ENCODE measurements at places on chromosomes 6 and 20. TPM values are rescaled to one million over a fixed set of nuclear protein-coding genes. Genes with fewer than 3 reads are reported as not detected.

DNA sequence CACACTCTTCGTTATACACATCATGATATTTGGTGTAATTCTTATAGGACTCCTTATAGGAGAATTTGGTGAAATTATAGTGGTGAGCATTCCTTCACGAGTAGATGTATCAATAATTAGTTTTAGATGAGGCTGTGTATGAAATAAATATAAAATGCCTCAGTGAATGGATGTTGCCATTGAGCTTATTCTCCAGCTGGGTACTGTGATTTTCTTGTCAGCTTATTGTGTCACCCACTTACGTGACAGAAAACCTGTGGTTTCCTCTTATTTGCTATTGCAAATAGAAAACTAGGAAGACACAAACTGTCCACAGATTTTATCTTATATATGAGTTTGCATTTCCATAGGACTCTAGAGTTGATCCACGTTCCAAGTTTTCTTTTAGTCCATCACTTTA lies 439.9 kb upstream of the RNF217 start:
- H3K27ac ChIP-seq: no peak overlapping the region
- no peaks in the 10 kb centered on the region for H3K36me3 ChIP-seq
- no peak for DNase-seq
- no peak overlapping the region for H3K4me3 ChIP-seq
- no peaks in the 10 kb centered on the region for H3K27me3 ChIP-seq

DNA sequence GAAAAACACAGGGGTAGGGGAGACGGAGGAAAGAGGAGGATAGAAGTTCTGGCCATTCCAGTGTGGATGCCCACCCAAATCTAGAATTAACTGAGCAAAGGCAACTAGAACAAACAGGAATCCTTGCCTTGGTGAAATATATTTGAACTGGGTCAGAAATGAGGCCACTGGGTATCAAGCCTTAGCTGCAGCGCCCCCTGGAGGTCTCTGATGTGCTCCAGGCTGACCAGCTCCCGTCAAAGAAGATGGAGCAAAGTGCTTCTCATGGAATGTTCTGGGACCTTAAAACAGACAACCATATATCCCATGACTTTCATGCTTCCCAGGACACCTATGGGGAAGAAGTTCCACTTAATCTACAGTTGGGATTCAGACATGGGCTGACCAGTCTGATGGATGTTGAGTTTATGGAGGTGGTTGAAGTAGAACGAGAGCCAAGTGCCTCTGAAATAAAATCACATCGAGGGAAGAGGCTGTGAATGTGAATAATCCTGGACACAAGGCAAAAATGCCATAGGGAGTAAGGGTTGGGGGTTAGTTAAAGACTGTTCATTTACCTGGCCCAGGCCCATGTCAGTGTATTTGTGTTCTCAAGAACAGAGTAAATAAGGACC lies 50.4 kb downstream of the HLA-DPB1 start:
- DNase-seq: peak; percentile 57
- no peaks in the 10 kb centered on the region for H3K27me3 ChIP-seq
- H3K36me3 ChIP-seq: no peaks in the 10 kb centered on the region
- H3K4me3 ChIP-seq: no peak overlapping the region
- no peak overlapping the region for H3K27ac ChIP-seq

DNA sequence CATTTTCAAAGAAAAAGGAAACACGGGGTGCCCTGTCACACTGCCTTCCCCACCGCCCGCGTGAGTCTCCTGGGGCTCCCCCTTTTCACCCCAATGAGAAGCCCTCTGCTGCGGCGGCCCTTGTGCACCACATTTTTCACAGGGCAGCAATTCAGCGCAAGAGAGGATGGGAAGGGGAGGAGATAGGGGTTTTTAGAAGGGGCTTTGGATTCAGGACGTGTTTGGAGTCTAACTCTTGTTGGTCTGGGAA lies 726 bp upstream of the ARFGEF3 start:
- no peak overlapping the region for H3K27ac ChIP-seq
- no peak for DNase-seq
- peak overlapping the region; percentile 43 for H3K4me3 ChIP-seq
- no peaks in the 10 kb centered on the region for H3K27me3 ChIP-seq

DNA sequence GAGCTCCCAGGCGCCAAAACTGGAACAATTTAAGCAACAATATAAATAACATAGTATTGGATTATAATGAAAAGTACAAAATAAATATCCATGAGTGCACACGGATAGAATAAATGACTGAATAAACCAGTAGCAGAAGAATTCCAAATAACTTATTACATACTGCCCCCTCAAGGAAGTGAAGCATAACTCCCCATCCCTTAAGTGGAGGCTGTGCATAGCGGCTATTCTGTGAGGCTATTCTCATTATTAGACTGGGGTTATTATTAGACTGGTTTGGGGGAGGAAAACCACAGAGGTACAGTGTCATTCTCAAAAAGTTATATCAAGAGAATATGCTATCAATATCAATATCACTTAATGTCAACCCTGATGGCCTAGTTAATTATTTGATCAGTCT lies 94.4 kb upstream of the SIRPA start:
- no peak for DNase-seq
- no peaks in the 10 kb centered on the region for H3K27me3 ChIP-seq
- no peaks in the 10 kb centered on the region for H3K36me3 ChIP-seq
- H3K4me1 ChIP-seq: no peaks in the 10 kb centered on the region
- H3K27ac ChIP-seq: no peak overlapping the region

DNA sequence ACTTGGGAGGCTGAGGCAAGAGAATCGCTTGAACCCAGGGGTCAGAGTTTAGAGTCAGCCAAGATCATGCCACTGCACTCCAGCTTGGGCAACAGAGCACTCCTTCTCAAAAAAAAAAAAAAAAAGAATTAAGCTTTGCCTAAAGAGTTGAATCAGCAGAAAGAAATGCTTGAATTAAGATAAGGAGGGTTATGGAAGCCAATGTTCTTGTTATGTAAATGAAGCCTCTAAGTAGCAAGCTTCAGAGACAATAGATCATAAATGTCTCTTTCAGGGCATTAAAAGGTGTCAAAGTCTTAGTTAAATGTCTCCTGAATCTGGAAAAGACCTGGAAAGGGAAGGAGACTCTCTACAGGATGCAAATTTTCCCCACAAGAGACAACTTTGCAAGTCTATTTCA lies 69.7 kb upstream of the FAM83B start:
- DNase-seq: no peak
- no peaks in the 10 kb centered on the region for H3K4me1 ChIP-seq
- no peak overlapping the region for H3K4me3 ChIP-seq

- H3K4me1 ChIP-seq: no peaks in the 10 kb centered on the region
These were observed 202.5 kb downstream of the DHX35 start for GRCh38 chr20:39164642-39165041.

GRCh38 chr6:74605922-74606581 lies 599.8 kb downstream of the COL12A1 start:
- H3K36me3 ChIP-seq: no peaks in the 10 kb centered on the region
- H3K27ac ChIP-seq: no peak overlapping the region
- no peaks in the 10 kb centered on the region for H3K4me1 ChIP-seq
- no peaks in the 10 kb centered on the region for H3K27me3 ChIP-seq

DNA sequence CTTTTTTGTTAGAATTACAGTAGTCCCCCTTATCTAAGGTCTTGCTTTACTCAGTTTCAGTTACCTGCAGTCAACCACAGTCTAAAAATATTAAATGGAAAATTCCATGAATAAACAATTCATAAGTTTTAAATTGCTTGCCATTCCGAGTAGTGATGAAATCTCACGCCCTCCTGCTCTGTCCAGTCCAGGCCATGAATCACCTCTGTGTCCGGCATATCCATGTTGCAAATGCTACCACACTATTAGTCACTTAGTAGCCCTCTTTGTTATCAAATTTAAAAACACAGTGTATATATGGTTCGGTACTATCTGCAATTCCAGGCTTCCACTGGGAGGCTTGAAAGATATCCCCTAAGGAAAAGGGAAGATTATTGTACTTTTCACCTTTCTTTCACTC lies 164.6 kb upstream of the FAM83B start:
- H3K4me1 ChIP-seq: no peaks in the 10 kb centered on the region
- no peak for DNase-seq
- H3K27me3 ChIP-seq: no peaks in the 10 kb centered on the region
- no peak overlapping the region for H3K27ac ChIP-seq
- H3K4me3 ChIP-seq: no peak overlapping the region
- no peaks in the 10 kb centered on the region for H3K36me3 ChIP-seq

DNA sequence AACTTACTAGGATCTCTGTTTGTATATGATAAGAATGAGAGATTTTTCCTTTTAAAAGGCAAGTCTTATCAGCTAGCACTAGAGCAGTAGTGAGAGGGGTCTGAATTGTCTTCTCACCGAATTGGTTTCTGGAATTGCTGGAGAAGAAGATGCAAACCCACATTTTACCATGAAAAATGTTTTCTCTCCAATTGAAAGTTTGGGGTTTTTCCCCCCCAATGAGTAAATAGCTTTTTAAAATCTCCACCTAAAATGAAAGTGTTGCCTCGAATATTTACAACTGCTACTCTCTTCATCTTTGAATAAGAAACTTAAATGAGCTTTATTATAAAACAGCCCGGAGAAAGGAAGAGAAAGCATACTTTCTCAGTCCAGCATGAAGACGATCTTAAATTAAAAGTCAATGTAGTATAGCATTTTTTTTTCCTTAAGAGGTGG lies 1.8 kb downstream of the TCF21 start:
- DNase-seq: no peak
- H3K4me1 ChIP-seq: peaks cover 7% of the 10 kb centered on the region
- H3K4me3 ChIP-seq: no peak overlapping the region
- H3K27me3 ChIP-seq: peaks cover 26% of the 10 kb centered on the region
- no peaks in the 10 kb centered on the region for H3K36me3 ChIP-seq

DNA sequence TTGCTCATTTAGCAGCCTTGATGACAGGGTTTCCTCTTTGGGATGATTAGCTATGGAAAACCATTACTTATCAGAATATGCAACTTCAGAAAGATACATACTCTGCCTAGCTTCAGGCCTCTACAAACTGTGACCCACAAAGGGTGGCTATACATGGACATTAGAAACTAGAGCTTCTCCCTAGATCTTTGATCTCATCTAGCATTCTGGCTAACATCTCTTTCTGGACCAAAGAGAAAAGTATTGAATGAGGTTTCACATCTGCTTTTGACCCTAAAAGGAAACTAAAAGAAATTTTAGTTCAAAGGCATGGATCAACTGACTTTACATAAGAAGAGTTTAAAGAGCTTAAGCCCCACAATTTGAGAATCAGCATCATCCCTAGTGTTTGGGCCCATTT lies 12.4 kb upstream of the HMGN3 start:
- no peak overlapping the region for H3K27ac ChIP-seq
- no peaks in the 10 kb centered on the region for H3K36me3 ChIP-seq
- no peak overlapping the region for H3K4me3 ChIP-seq
- H3K4me1 ChIP-seq: no peaks in the 10 kb centered on the region
- no peak for DNase-seq

DNA sequence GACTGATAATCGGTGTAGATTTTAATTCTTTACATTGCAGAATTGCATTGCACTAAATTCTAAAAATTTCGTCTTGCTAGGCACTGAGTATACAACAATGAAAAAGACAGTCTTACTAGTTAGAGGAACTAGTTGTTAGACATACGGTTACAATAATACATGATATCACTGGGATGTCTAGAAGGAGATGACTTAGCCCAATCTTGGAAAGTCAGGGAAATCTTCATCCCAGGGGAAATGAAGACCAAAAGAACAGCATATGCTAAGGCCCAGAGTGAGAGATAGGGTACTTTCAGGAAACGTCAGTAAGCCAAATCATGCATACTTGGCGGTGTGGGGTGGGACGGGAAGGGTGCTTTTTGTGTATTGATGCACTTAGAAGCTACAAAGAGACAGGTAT lies 901 bp downstream of the CEP57L1 start:
- peaks cover 16% of the 10 kb centered on the region for H3K4me1 ChIP-seq
- H3K36me3 ChIP-seq: no peaks in the 10 kb centered on the region
- H3K27me3 ChIP-seq: no peaks in the 10 kb centered on the region
- H3K27ac ChIP-seq: no peak overlapping the region

DNA sequence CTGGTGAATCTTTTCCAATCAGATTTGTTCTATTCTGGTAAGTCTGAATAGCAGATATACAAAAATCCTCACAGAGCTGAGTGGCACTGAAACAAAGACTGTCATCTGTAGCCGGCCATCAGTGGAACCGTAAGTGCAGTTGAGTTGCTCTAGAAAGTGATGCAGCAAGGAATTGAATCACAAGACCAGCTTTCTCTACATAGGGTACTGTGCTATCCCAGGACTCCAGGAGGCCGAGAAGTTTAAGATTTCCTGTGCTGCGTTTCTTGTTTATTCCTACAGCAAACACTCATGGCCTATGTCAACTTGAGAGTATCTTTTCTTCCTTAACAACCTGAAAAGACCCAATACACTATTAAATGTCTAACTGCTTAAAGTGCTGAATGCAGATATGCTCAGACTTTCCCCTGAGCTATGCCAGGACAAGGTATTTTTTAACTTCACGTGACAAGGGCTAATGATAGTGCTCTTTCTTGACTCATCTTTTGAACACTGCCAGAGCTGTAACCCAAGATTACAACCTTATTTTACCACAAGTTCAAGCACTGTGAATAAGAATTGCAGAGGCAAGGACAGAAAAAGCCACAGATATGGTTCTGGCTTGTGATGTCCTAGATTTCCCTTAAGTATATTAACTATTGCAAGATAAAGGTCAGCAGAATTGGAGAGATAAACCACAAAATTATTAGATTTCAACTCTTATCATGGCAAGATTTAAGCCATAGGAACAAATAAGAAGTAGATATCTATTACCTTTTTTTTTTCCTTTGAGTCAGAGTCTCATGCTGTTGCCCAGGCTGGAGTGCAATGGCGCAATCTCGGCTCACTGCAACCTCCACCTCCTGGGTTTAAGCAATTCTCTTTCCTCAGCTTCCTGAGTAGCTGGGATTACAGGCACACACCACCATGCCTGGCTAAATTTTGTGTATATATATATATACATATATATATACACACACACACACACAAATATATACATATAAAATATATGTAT lies 71.6 kb downstream of the GJA1 start:
- H3K36me3 ChIP-seq: no peaks in the 10 kb centered on the region
- peaks cover 6% of the 10 kb centered on the region for H3K4me1 ChIP-seq
- DNase-seq: no peak
- H3K27me3 ChIP-seq: no peaks in the 10 kb centered on the region
- no peak overlapping the region for H3K4me3 ChIP-seq
- H3K27ac ChIP-seq: no peak overlapping the region

DNA sequence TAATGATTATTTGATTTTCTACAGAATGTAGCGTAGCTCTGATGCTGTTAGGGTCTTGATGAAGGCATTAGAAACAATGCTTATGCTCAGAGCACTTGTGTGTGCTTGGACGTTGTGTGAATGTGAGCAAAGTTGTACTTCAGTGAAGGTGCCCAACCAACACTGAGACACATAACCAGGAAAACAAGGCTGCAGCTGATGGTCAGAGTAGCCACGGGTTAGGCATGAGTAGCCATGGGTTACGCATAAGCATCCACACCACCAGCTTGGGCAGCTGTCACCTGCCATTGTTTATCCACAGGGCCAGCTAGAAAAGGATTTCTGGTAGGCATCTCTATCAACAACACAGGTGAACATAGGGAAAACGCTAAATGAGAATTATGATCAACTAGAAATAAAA lies 326.6 kb downstream of the NRN1 start:
- no peaks in the 10 kb centered on the region for H3K4me1 ChIP-seq
- H3K27ac ChIP-seq: no peak overlapping the region
- no peaks in the 10 kb centered on the region for H3K27me3 ChIP-seq
- no peak overlapping the region for H3K4me3 ChIP-seq
- no peak for DNase-seq

The CGAS gene
- 0.97 TPM for total RNA-seq

The TPBG gene
- 2.8 TPM for total RNA-seq

The RAET1L gene
- not detected for total RNA-seq

The DSP gene
- total RNA-seq: 101 TPM

The BPIFB4 gene
- total RNA-seq: not detected

The EYA2 gene
- 3.2 TPM for total RNA-seq
